ENCODE measurements at places on chromosomes 11 and 22.

- no peak for DNase-seq
Observed at GRCh38 chr22:39266398-39267030, 21.7 kb upstream of the PDGFB start.

DNA sequence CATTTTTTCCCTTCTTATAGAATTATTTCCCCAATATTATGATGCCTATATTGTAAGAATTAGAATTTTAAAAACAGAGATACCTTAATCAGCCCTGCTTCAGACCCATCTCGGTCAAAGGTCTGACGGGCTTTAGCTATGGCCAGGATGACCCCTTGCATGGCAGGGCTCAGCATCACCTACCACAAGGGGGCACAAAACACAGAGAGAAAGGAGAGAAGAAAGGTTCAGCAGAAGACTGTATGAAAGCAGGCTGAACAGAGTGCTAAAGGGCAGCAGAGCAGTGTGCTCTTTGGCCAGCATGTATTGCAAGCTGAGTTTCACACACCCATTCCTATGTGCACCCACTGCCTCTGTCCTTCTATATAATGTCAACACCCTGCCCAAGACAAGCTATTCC is 26.8 kb downstream of the CLDN25 start:
- no peak for DNase-seq

- DNase-seq = no peak
Observed at GRCh38 chr11:134862105-134862502, 450.1 kb upstream of the B3GAT1 start.

DNA sequence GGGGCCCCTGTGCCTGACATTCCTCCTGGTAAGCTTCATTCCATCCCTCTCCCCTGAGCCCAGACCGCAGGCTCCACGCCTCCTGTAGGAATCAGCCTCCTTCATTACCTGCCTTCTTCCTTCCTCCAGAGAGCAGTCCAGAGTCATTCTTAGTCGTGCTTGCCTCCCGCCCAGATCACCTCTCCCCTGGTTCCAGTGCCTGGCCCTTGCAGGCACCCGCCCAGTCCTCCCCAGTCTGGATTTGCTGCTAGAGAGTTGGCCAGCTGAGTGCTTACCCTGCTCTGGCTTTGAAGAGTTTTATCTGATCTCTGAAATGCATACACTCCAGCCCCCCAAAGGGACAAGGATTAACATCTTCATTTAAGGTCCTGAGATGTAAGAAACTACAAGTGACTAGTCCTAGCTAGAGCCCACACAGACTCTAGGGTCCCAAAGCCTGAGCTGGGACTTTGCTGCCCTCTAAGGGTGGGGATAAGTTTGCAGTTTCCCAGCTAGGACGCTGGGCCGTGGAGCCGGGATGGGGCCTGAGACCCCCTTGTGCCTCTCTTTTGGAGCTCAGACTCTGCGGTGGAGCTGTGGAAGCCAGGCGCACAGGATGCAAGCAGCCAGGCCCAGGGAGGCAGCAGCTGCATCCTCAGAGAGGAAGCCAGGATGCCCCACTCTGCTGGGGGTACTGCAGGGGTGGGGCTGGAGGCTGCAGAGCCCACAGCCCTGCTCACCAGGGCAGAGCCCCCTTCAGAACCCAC is 1.6 kb downstream of the NR1H3 start:
- DNase-seq = no peak

GRCh38 chr11:110027627-110028371 is 65.4 kb upstream of the ZC3H12C start:
- DNase-seq = no peak

All from activated CD8-positive, alpha-beta memory T cell treated with anti-CD3 and anti-CD28 coated beads for 1 hour (primary cell).